ENCODE measurements at places on chromosomes 2 and 18.

DNA sequence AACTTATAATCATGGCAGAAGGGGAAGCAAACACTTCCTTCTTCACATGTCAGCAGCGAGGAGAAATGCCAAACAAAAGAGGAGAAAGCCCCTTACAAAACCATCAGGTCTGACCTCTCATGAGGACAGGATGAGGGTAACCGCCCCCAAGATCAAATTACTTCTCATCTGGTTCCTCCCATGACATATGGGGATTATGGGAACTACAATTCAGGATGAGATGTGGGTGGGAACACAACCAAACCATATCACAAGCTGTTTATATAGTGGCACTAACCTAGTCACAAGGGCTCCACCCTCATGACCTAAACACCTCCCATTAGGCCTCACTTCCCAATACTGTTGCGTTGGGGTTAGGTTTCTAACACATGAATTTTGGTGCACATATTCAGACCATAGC is 110.0 kb downstream of the OSBPL6 start:
- no peak for DNase-seq

DNA sequence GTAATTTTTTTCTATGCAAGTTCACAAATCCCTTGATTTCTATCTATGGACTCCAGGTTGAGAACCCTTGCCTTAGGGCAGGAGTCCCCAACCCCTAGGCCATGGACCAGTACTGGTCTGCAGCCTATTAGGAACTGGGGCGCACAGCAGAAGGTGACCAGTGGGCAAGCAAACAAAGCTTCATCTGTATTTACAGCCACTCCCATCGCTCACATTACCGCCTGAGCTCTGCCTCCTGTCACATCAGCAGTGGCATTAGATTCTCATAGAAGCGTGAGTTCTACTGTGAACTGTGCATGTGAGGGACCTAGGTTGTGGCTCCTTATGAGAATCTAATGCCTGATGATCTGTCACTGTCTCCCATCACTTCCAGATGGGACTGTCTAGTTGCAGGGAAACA is 70.2 kb upstream of the SMAD2 start:
- no peak for DNase-seq

DNA sequence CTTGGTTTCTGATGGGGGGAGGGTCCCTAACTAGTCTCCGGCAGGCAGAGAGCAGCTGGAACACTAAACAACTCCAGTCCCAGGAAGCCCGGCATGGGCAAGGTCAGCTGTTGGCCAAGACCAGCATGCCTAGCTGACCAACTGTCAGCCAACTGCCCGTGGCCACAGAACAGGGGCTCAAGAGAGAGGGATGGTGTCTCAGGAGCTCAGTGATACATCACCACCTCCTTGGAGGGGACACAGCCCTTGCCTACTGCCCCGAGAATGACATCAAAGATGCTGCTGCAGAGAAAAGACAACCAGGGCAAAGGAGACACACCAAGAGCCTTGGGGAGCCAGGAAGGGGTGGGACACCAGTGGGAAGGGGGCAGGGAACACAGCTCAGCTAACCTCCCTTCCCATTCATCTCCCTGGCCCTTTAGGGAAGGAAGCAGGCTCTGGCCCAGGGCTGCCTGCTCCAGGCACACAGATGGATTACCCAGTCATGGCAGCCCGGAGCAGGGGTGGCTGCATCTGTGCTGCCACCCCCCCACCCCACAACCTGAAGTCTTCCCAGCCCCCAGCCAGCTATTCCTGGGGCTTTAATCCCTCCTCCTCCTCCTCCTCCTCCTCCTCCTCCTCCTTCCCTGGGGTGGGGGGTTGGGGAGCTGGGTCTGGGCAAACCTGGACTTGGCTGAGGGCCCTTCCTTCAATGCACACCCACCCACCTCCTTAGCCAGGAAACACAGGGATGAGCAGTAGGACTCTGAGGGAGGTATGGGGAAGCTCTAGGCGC is 1.9 kb downstream of the BIN1 start:
- no peak for DNase-seq

DNA sequence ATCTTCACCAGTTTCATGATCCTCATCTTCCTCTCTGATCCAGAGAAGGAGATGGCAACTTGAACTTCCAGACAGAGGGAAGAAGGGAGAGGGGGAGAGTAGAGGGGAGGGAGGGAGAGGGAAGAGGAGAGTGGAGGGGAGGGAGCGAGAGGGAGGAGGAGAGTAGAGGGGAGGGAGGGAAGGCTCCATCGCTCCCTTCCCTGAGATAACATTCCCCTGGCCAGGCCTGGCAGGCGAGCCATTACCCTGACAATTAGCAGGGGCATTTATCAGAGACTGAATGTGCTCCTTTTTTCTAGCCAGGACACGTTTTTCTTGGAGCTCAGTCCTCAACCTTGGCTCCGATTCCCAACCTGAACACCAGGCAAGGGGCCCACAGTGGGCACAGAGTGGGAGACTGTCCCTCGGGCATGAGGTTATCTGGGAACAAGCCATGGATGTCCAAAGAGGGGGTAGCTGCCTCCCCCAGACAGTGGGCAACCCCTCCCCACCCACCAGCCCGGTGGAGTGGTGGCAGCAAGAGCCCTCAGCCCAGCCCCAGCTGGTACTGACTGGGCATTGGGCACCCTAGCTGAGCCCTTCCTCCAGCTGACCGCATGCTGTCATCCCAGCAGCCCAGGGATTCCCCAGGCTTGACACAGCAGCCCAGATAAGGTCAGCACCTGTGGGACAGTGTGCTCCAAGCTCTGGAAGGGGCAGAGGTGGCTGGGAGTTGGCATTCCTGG is 81.8 kb downstream of the TNS1 start:
- no peak for DNase-seq

- DNase-seq: no peak
These were observed 76.4 kb downstream of the COL6A3 start for GRCh38 chr2:237337586-237337985.

DNA sequence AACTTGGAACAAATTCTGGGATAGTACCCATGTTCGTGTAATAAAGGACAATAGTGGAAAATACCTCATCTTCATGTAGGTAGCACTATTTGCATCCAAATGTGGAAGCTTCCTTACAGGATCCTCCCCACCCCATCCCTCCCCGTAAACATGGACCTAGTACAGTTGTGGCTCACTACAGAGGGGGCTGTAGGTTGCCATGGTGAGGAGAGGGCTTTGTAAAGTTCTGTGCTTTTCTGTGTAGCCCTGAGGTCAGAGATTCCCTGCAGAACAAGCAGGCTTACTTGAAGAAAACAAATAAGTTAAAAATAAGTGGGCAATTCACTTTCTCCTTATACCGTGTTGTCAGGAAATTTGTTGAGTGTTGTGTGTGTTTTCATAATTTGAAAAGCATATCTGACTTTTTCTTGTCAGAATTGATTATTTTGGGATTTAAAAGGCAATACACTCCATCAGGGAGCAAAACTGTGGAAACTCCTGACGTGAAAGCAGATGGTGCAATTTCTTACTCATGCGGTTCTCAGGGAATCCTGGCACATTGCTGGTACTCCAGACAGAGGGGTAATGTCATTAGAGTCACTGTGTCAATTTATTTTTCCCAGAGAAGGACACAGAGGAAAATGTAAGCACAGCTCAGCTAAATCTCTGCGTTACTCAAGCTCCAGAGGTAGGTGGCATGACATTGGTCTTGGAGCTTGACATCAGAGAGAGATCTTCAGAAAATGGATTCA is 174.2 kb upstream of the LHCGR start:
- no peak for DNase-seq

DNA sequence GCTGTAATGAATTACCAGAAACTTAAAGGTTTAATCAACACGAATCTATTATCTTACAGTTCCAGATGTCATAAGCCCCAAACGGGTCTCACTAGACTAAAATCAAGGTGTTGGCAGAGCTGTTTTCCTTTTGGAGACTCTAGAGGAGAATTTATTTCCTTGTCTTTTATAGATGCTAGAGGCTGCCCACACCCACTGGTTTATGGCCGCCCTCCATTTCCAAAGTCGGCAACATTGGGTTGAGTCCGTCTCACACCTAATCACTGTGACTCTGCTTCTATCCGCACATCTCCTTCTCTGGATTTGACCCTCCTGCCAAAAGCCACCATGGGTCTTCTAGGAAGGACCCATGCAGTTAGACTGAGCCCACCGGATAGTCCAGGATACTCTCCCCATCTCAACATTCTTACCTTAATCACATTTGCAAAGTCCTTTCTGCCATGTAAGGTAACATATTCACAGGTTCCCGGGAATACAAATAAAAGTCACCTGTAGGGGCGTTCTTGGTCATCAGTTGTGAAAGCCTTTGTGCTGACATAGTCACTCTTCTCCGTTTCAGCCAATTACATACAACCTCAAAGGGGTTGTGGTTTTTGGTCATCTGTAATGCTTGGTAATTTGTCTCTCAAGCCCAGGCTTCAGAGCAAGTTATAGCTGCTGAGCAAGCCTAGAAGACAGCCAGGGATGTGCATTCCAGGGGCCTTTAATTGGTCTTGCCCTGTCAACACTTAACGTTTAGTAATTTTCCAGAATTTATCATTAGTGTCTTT is 179.4 kb downstream of the ANTXR1 start:
- no peak for DNase-seq

DNA sequence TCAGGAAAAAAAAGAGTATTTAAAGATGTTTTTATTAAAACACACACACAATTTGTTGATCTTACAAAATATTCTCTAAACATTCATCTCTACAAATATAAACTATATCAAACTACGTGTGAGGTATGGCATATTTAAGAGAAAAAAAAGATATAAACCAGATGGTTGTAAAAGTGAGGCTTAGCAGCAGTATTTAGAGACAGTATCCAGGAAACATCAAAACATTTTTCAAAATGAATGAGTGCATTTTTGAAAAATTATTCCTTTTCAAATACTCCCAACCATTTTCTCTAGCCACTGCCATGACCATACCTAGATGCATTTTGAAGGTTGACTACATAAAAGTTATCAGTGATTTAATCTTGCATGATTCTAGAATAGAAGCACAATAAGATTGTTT is 38.2 kb upstream of the RAB27B start:
- DNase-seq: no peak

DNA sequence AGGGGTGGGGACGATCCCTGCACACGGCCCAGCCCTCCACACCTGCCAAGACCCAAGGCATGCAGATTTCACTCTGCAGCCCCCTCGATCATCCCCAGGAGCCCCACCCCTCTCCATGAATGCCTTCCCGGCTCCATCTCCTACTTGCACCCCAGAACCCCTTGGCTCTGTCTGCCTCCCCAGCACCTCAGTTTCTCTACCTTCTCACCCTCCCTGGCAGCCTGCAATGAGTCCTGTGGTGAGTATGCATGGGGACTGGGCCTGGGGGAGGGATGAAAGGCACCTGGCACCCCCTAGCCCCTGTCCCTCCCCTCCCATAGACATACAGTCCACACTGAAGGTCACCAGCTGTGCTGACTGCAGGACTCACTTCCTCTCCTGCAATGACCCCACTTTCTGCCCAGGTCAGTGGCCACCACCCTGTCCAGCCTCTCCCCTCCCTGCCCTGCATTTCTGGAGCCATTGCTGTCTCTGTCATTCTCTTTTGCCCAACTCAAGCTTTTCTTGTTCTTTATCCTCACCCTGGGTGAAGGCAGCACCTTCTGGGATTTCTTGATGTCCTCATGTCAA is 1.0 kb downstream of the TEX51 start:
- no peak for DNase-seq

DNA sequence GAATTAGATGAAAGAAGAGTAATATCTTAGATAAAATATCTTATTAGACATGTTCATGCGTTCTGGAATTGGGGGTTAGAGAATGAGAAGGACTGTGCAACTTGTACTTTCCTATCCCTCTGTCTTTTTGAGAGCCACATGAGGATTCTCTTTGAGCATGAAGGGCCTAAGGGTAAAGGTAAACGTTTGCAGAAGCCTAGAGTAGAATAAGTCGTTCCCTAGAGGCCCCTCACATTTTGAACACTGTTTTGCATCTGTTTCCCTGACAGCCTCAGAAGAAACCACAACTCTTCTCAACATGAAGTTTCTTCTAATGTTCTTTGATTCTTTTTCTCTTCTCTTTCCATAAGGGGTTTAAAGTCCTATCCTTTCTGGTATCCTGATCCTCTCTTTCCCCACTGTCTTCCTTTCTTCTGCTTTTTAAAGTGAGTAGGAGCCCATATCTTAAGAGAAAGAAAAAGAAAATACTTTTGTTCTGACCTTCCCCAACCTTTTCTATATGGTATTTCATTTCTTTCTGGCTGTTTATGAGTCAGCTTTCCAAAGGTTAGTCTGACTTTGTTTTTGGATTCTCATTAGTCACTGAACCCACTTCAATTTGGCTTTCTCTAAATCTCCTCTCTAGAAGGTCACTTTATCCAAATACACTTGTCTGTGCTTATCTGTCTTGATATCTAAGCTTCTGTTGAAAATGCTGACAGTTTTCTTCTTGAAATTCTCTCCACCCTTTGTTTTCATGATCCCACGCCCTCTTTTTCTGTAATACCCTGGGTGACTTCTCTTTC is 34.8 kb downstream of the PPP1R1C start:
- no peak for DNase-seq

- no peak for DNase-seq
These were observed 370.0 kb downstream of the SLC4A3 start for GRCh38 chr2:219997341-219997851.

- DNase-seq: no peak
These were observed 354.2 kb downstream of the FBXO15 start for GRCh38 chr18:73793386-73793785.

- no peak for DNase-seq
These were observed 8.0 kb downstream of the INHBB start for GRCh38 chr2:120353931-120354330.

DNA sequence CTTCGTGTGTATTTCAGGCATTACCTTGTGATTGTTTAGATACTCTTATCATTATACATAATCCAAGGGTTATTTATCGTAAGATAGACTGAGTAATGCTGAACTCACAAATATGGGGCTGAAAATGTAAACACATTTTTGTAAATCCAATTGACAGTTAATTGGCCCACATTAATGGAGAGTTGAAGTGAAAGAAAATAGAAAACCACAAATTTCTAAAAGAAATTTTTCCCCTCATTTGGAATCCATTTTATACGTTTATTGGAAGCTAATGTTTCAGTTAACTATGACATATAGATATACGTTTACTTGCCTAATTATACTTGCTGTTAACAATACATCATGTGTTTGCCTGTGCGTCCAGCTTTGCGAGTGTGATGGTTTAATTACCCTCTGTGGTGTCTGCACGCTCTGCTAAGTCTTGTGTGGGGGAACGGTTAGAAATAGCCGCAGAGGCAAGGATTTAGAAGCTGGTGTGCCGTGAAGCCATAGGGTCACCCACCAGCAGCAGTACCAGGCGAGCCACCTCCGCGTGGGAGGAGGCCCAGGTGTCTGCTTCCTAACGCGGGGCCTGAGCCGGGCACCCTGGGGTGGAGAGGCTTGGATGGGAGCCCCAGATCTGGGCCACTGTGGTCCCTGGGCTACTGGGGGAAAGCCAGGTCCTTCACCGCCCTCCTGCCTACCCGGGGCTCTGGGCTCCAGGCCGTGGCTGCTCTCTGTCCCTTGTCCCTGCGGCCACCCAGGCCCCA is 38.0 kb downstream of the TSHZ1 start:
- DNase-seq: no peak

- DNase-seq: no peak
These were observed 333.7 kb downstream of the CYP26B1 start for GRCh38 chr2:71813807-71814470.

- DNase-seq: no peak
These were observed 67.2 kb upstream of the NPAS2 start for GRCh38 chr2:100752628-100753333.

Measured in anterior cingulate cortex (tissue), 58 donors.